Thymus (tissue), 14 donors: ENCODE measurements at places on chromosomes 2 and 18. TPM values are rescaled to one million over a fixed set of nuclear protein-coding genes. Genes with fewer than 3 reads are reported as not detected.

CPLX4 gene
- 0.05 TPM for polyA plus RNA-seq

STPG4 gene
- 0.05 TPM for polyA plus RNA-seq

TLX2 gene
- 0.11 TPM for polyA plus RNA-seq

TRPM8 gene
- polyA plus RNA-seq: 0.59 TPM

- no peak for DNase-seq
Measured at GRCh38 chr2:136052369-136053362, 65.3 kb downstream of the CXCR4 start.

- DNase-seq: no peak
Measured at GRCh38 chr2:154638783-154639182, 59.7 kb upstream of the KCNJ3 start.

DNA sequence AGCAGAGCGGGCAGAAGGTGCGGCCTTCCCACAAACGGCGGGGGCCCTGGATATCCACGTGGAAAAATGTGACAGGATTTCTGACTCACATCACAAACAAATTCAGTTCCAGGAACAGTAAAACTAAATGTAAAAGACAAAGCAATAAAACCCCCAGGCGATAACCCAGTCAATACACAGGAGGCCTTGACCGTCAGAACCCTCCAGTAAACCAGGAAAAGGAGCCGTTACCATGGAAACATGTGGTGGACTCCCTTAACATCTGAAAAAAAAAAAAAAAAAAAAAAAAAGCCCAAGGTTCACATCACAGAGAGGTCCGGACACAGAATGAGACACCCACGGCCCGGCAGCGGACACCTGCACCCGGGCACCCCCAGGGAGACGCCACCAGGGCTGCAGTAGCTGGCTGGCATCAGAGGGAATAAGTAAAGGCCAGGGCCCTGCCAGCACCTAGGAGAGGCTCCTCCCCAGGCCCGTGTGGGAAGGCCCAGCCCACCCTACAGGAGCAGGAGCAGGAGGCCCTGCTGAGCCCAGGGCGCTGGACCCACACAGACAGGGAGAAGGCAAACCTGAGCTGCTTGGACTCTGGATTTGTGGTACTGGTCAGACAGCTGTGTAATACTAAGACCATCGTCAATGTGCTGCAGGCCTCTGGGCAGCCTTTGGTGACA, 83.7 kb downstream of the TMEM18 start:
- no peak for DNase-seq
